ENCODE measurements at places on chromosomes 5 and 9. TPM values are rescaled to one million over a fixed set of nuclear protein-coding genes. Genes with fewer than 3 reads are reported as not detected.

Gene INSYN2B
- total RNA-seq = not detected

Gene GPX8
- total RNA-seq = 0.86 TPM

DNA sequence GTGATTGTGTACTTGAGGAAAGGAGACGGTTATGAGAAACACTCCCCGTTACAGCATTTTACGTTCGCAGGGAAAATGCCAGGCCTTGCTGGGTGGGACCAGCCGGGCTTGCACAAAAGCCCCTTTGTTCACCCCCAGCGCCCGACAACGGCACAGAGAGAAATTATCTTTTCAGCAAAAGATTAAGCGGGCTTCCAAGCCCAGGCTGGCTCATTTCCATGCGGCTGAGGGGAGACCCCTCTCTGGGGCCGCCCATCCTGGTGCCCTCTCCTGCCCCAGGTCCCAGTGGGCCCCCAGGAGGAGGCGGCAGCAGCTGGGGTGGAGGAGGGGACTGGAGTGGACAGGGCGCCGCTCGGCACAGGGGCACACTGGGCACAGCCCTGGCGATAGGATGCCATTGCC lies 50.8 kb upstream of the NOTCH1 start:
- DNase-seq = no peak

DNA sequence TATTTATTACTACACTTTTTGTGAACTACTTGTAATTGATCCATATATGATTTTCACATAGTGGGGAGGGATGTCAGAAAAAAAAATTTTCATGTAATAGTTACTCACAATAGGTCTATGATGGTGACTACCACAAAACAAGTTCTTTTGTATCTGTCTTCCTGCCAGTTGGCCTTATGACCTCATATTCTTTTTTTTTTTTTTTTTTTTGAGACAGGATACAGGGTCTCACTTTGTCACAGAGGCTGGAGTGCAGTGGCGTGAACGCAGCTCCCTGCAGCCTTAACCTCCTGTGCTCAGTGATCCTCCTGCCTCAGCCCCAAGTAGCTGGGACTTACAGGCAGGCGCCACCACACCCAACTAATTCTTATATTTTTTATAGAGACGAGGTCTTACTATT lies 10.9 kb downstream of the SEC24A start:
- no peak for DNase-seq

DNA sequence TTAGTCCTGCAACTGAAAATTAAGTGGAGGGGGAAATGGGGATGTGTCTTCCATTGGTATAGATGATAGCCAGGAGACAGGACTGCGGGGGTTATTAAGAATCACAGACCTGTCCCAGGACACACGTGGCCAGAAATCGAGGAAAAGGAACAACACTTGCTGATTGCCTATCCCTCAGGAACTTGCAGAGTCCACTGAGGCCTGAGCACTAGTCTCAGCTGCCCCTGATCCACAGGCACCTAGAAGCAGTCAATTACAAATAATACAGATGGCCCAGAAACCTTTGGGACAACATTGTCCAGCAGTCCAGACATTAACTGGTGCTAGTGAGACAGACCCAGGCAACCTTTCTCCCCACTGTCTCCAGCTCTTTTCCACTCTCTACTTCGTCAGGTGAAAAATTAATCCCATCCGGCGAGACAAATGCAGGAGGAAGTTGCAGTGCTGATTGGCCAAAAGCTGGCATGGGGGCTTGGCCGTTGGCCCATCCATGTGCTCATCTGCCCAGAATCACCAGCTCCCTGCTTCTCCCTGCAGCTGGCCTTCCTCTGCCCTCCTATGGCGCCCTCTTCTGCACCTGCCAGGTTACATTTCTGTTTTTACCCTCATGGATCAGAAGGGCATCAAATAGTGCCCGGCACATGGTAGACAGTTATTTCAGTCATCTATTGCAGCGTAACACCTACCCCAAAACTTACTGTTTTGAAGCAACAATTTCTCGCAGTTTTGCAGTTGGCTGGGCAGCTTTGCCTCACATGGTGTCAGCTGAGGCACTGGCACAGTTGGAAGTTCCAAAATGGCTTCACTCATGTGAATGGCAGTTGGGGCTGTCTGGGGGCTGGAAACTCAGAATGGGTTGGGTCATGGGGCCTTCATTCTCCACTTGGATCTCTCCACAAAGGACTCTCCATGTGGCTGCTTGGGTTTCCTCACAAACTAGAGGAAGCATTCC lies 3.6 kb upstream of the B4GALT1 start:
- peak; percentile 95 for DNase-seq

- peak; percentile 26 for DNase-seq
These were observed 40.3 kb upstream of the CLK4 start for GRCh38 chr5:178667101-178667500.

Gene CSF2
- not detected for total RNA-seq

Gene SUSD3
- total RNA-seq = 49.7 TPM

Gene BAAT
- 459 TPM for total RNA-seq

DNA sequence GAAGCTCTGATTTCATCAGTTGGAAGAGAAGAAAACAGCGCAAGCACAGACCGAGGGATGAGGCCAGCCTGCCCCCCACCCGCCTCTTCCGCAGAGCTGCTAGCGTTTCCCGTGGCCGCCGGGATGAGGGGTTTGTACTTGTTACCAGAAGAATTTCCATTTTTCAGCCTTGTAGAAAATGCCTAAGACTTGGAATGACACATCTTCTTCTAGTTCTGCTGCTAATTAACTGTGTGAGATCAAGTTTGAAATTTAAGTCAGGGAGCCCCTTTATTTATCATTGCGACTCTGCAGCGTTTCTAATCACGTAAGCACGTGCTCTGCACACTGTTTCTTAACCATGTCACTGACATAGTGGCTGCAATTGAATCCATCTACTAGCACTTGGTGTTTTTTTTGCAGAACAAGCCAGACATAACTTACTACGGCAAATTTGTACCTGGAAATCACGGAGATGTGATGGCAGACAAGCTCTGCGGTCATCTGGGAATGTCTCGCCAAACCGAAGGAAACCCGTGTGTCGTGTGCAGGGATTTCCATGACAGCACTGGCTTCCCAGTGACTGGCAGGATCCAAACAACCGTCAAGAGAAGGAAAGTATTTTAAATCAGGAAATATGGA lies 41.8 kb upstream of the ROR2 start:
- no peak for DNase-seq

DNA sequence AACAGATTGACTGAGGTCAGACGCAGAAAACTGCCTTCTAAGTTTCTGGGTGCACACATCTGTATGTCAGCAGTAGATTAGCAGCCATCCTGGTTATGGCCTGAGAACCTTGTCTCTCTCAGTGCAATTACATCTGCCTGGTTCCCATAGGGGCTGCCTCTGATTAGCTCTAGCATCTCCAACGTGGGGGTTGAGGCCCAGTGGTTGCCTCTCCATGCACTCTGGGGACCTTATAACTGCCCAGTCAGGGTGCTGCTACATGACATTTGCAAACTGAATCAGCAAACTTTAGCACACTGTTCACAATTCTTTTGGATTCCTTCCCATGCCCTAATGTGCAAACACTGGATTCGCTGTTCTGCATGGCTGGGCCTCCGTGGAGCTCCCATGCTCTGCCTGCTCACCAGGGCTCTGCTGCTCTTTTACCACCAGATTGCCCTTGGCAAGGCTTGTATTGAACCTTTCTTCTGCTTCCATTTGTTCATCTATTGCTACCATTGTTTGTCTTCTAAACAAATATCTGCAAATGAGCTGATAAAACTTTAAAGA lies 36.2 kb downstream of the SNX18 start:
- DNase-seq = no peak

- DNase-seq = peak; percentile 65
These were observed 52.3 kb upstream of the ICE1 start for GRCh38 chr5:5370059-5370774.

DNA sequence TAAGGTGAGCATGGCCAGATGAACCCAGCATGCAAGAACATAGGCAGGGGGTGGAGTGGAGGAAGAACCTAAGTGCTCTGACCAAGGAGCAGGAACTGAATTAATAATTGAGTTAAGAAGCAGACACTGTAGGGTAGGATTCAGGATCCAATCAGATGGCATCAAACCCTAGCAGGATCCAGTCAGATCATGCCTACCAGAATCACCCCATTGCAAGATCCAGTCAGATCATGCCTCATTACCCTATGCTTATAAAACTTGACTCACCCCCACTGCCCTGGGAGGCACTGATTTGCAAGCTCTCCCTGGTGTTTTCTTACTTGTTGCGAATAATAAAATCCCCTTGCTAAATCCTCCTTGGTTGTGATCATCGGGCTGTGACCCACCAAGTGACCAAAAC lies 19.7 kb downstream of the TUSC1 start:
- DNase-seq = no peak

GRCh38 chr9:99726758-99727157 lies 94.9 kb upstream of the NR4A3 start:
- DNase-seq = no peak

Gene TAF1L
- not detected for total RNA-seq

Gene IQGAP2
- total RNA-seq = 110 TPM

DNA sequence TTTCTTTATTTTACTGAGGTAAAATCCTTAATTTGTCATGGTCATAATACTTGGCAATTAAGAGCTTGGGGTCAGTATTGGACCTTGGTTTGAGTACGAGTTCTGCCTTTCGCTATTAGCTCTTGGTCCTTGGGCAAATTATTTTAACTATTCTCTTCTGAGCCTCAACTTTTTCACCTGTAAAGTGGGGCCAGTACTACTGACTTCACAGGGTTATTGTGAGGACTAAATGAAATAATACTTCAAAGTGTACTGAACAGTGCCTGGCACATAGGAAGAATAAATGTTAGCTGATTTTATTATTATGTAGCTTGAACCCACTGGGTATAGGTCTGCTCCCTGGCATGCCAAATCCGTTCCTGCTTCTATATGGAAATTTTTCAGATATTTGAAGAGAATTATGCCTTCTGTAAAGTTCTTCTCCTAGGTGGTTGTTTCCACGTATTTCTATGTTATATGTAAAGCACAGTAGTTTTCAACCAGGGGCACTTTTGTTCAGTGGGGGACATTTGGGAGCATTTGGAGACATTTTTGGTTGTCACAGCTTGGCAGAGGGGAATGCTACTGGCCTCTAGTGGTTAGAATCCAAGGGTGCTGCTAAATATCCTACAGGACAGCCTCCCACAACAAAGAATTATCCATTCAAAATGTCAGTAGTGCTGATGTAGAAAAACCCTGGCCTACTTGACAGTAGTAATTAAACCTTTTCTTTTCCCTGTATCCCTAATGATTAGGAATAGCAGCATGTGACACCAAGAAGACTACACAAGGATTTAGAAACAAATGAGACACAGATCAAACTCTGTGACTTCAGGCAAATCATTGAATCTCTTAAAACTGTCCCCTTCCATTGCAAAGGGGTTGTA lies 4.5 kb downstream of the RCL1 start:
- DNase-seq = no peak

GRCh38 chr5:115306011-115306536 lies 9.6 kb upstream of the CCDC112 start:
- no peak for DNase-seq

DNA sequence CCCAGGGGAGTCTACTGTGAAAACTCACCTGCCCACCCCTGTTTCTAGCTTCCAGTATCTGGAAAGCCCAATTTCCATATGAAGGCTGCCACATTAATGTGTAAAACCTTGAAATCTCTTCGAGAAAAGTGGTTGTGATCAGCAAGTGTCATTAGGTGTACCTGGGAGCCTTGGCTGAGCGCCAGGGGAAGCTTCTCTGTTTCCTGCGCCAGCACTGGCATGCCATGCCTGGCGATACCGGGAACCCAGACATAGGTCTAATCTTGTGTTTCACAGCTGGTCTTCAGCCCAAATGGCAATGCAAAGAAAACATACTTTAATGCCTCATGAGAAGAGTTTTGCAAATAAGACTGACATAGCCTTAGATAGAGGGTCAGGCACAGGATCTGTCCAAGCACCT lies 101.6 kb downstream of the TENT4A start:
- DNase-seq = no peak

Gene ADGRD2
- total RNA-seq = not detected

- no peak for DNase-seq
These were observed 71.8 kb downstream of the SMARCA2 start for GRCh38 chr9:2086971-2087370.

Gene EIF4E1B
- total RNA-seq = not detected

Gene IFNA2
- not detected for total RNA-seq

- DNase-seq = no peak
These were observed 30.7 kb downstream of the LHX2 start for GRCh38 chr9:124042201-124042721.

Gene LPAR1
- total RNA-seq = 0.86 TPM

- DNase-seq = no peak
These were observed 802.2 kb upstream of the WWC1 start for GRCh38 chr5:167489202-167489601.

DNA sequence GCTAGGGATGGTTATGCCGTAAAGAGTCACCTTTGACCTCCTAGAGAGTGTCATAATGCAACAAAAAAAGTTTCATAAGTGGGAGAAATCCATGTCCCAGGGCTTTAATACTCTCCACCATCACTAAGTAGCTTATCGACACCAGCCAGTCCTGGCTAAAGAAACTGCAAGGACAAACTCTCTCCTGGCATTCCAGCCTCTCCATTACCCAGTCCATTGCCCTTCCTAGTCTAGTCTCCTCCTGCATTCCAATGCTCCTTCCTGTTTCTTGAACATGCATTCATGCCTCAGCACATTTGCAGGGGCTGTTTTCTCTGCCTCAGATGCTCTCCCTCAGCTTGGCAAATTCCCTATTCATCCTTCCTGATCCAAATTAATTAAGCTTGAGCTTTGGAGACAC lies 364.1 kb downstream of the BRINP1 start:
- no peak for DNase-seq

GRCh38 chr5:56025151-56025885 lies 30.6 kb upstream of the IL6ST start:
- peak; percentile 59 for DNase-seq

- no peak for DNase-seq
These were observed 1402.4 kb upstream of the NUDT12 start for GRCh38 chr5:104965006-104965405.

- no peak for DNase-seq
These were observed 1180.2 kb downstream of the CDH12 start for GRCh38 chr5:21672911-21673310.

Gene TTC16
- not detected for total RNA-seq

- no peak for DNase-seq
These were observed 44.3 kb downstream of the GHR start for GRCh38 chr5:42467572-42467971.

- no peak for DNase-seq
These were observed 49.9 kb downstream of the FGF18 start for GRCh38 chr5:171469326-171469725.

Data from left lobe of liver (tissue), 2 donors.